ENCODE measurements at places on chromosomes 1 and 21.

DNA sequence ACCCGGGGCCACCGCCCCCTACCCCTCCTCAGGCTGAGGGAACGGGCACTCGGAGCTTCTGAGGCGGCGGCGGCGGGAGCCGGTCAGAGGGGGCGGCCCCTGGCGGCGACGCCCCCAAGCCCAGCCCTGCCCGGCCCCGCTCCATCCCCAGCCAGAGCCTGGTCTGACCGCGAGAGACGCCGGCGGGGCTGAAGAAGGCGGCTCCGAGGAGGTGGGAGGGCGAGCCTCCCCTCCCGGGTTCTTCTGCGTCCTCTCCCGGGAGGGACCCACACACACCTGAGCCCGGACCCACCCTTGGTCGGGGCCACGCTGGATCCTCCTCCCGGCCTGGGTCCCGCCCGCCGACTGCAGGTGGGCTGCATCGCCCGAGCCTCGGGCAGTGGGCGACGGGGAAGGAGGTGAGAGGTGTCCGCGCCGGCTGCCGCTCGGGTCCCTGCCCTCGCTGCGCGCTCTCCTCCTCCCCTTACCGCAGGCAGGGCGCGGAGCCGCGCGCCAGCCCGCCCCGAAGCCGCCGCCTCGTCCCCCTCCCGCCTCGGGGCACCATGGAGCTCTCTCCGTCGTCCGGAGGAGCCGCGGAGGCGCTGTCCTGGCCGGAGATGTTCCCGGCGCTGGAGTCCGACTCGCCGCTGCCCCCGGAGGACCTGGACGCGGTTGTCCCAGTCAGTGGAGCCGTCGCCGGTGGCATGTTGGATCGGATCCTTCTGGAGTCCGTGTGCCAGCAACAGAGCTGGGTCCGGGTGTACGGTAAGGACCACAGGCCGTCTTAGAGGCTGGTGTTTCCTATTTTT lies at the start of gene RASAL2:
TSS of gene RASAL2 (plus strand) at position 154 of the 788 bp plus-strand sequence. CDS start at position 543, 389 bp downstream.
- peak; percentile 62 for DNase-seq

DNA sequence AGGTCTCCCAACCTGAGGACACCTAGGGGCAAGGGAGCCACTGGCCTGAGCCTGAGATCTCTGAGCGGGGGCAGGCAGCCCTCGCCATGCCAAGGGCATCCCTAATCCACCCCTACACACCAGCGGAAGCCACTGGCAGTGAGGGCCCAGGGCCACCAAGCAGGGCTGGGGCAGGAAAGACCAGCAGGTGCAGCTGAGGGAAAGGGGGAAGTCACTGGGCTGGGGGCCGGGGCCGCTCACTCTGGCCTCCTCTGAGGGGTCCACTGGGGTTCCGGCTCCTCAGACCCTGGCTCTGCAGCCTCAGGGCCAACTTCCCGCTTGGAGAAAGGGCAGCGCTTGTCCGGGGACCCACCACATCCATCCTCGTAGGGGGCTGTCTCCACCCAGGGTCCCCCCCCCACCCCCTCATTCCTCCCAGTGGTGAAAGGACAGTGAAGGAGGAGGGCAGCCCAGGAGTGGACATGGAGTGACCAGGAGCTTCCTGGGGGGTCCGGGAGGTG lies 42.5 kb upstream of the ACTRT2 start:
- DNase-seq: no peak

- DNase-seq: no peak
These were observed 2.9 kb upstream of the RPL22 start for GRCh38 chr1:6202256-6202655.

- DNase-seq: no peak
These were observed 13.9 kb downstream of the CAMK2N1 start for GRCh38 chr1:20472121-20472520.

DNA sequence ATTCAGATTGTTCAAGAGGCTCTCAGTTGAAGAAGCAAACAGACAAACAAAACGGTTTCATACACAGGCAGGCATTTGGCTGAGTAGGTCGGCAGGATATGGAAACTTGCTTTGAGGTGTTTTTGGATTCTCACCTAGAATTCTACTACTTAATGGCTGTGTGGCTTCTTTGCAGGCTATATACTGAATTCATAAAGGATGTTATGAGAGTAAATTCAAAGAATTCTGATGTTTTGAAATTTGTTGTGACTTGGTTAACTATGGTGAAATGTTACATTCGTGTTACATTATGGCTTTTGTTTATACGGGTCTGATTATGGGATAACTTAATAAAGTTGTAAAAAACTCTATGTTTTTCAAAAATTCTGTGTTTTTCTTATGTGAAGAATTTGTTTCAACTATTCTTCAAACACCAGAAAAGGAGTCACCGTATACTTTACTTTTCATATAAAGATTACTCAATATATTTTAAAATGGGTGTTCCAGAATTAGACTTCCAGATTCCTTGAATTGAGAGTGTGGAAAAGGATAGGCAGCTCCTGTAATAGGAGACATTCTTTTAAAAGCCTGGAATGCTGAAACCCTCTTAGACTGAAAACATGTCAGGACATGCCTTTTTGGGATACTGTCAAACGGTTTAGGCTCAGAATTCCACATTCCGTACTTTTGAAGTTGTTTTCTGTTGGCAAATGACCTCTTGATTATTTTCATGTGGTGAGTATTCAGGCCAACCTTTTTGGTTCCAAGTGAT lies 8.2 kb upstream of the IRF2BP2 start:
- DNase-seq: peak; percentile 74
